ENCODE measurements at places on chromosomes 5 and 9. TPM values are rescaled to one million over a fixed set of nuclear protein-coding genes. Genes with fewer than 3 reads are reported as not detected.
A peak's percentile ranks its signal among the peaks of the same experiment; 100 is the strongest.

Gene DNAJC18
- total RNA-seq: 9.6 TPM

Gene AQP7
- 0.58 TPM for total RNA-seq

Gene ACTBL2
- not detected for total RNA-seq

Gene PCDHB16
- 0.60 TPM for total RNA-seq

Gene BSPRY
- 0.13 TPM for total RNA-seq

Gene HDAC3
- total RNA-seq: 84.0 TPM

Gene DOCK2
- total RNA-seq: not detected

Gene BAAT
- 0.71 TPM for total RNA-seq

DNA sequence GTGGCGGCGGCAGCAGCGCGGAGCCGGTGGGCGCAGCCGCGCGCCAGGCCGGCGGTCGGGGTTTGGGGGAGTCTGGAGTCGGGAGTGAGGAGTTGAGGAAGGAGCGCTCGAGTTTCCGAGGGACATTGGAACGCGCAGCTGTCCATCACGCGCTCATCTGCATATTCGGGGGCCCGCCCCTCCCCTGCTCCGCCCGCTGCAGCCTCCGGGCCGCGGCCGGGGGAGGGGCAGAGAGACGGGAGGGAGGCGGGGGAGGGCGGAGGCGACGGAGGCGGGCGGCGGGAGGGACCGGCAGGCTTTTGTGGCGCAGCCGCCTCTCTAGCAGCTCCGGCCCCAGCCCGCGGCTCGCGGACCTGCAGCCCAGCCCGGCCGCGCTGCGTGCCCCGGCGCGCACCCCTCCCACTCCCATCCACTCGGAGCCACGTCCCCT is at the start of gene IRX2:
IRX2 (minus strand) TSS at position 86 of the 430 bp plus-strand sequence. CDS start 264 bp downstream, outside the sequence.
- H3K4me3 ChIP-seq: no peak within 1 kb of the TSS
- H3K36me3 ChIP-seq: no peaks in the 10 kb centered on the region
- peaks cover 17% of the 10 kb centered on the region for H3K27me3 ChIP-seq
- DNase-seq: no peak
- H3K27ac ChIP-seq: no peak within 1 kb of the TSS
- H3K4me1 ChIP-seq: no peaks in the 10 kb centered on the region

- no peaks in the 10 kb centered on the region for H3K4me1 ChIP-seq
- DNase-seq: no peak
- no peak overlapping the region for H3K27ac ChIP-seq
- H3K4me3 ChIP-seq: no peak overlapping the region
These were observed 87.1 kb downstream of the ANXA2R start for GRCh38 chr5:42953041-42953440.

- peak within 1 kb of the TSS; percentile 26 for H3K4me3 ChIP-seq
- peak; percentile 32 for DNase-seq
- no peaks in the 10 kb centered on the region for H3K4me1 ChIP-seq
- H3K27ac ChIP-seq: no peak within 1 kb of the TSS
- no peaks in the 10 kb centered on the region for H3K27me3 ChIP-seq
These were observed at the start of gene GPX8 for GRCh38 chr5:55159763-55160492. GPX8 (plus strand) TSS chr5:55160171; CDS start chr5:55160193, 22 bp downstream.

- no peak overlapping the region for H3K27ac ChIP-seq
- DNase-seq: no peak
- H3K4me1 ChIP-seq: peaks cover 2% of the 10 kb centered on the region
- no peaks in the 10 kb centered on the region for H3K36me3 ChIP-seq
- peaks cover 1% of the 10 kb centered on the region for H3K27me3 ChIP-seq
- H3K4me3 ChIP-seq: no peak overlapping the region
These were observed 30.0 kb upstream of the FGD3 start for GRCh38 chr9:92917176-92917800.

- H3K36me3 ChIP-seq: no peaks in the 10 kb centered on the region
- no peaks in the 10 kb centered on the region for H3K27me3 ChIP-seq
- no peak for DNase-seq
- no peak overlapping the region for H3K27ac ChIP-seq
- no peak overlapping the region for H3K4me3 ChIP-seq
These were observed 521.0 kb upstream of the CHD1 start for GRCh38 chr5:99449786-99450185.

DNA sequence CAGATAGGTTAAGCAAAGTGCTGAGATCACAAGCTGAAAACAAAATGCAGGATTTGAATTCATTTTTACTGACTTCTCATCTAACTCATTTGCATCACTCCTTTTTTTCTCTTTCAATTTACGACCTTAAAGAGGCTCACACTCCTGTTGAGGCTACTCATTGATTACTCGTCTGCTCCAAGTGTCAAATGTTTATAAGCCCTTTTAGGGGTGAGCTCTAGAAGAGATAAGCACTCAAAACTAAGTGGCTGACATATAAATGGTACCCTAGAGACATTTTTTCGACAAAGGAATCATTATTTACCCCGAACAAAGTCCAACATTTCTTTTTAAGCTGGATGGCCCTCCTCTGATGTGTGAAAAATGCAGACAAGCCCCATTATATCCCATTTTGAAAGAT is 483.1 kb downstream of the MAT2B start:
- peak; percentile 1 for DNase-seq
- H3K4me3 ChIP-seq: no peak overlapping the region
- H3K36me3 ChIP-seq: no peaks in the 10 kb centered on the region
- no peak overlapping the region for H3K27ac ChIP-seq
- no peaks in the 10 kb centered on the region for H3K27me3 ChIP-seq

- DNase-seq: no peak
- no peak overlapping the region for H3K4me3 ChIP-seq
- H3K27ac ChIP-seq: no peak overlapping the region
- H3K36me3 ChIP-seq: no peaks in the 10 kb centered on the region
- H3K4me1 ChIP-seq: peaks cover 20% of the 10 kb centered on the region
These were observed 9.6 kb downstream of the NCS1 start for GRCh38 chr9:130181678-130182380.

- no peak for DNase-seq
- H3K4me3 ChIP-seq: no peak overlapping the region
- H3K36me3 ChIP-seq: no peaks in the 10 kb centered on the region
- no peaks in the 10 kb centered on the region for H3K27me3 ChIP-seq
- H3K27ac ChIP-seq: no peak overlapping the region
These were observed 358.9 kb downstream of the ARRDC3 start for GRCh38 chr5:91024206-91024605.

DNA sequence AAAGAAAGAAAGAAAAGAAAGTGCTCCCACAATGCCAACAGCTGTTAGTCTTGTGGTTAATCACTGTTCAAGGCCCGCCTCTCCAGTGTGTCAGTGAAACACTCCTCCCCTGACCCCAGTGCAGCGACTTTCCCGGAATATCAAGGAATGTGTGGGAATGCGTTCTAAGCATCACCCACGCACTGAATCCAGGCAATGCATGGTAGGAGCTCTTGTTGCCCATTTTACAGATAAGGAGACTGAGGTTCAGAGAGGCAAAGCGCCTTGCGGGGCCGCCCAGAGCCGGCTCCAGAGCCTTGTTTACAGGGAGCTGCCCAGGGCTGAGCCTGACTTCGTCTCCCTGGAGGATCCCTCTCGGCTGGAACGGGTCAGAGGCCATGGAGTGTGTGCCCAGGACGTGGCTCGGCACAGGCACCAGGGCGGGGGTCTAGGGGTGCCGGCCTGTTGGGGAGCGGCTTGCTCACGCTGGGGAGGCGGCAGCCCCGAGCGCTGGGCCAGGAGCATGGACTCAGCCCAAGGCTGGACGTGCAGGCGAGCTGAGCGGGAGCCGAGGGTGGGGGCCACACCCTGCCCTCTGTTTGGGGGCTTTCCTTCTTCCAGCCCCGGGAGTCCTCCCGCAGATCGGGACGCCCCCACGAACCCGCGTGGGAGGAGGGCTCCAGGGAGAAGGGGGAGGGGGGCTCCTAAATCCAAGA is 823 bp downstream of the ST6GALNAC6 start:
- H3K36me3 ChIP-seq: peaks cover 18% of the 10 kb centered on the region
- H3K4me3 ChIP-seq: peak overlapping the region; percentile 95
- H3K4me1 ChIP-seq: peaks cover 56% of the 10 kb centered on the region
- DNase-seq: peak; percentile 50

DNA sequence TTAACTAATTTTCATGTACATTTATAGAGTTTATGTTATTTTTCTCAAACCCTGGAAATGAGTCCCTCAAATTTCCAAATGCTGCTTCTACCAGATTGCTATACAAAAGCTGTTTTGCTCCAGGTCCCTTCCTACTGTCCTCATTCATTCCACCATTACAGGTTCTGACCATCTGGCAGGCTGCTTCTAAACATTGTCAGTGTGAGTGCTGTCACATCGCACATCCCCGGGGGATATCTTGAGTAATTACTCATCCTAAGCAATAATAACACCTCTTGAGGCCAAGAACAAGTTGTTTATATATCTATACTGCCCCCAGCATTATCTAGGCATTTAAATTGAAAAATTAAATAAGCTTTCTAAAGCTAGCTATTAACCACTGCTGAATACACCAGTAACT is 1675.3 kb upstream of the CDH6 start:
- H3K27me3 ChIP-seq: no peaks in the 10 kb centered on the region
- H3K4me3 ChIP-seq: no peak overlapping the region
- no peaks in the 10 kb centered on the region for H3K36me3 ChIP-seq

DNA sequence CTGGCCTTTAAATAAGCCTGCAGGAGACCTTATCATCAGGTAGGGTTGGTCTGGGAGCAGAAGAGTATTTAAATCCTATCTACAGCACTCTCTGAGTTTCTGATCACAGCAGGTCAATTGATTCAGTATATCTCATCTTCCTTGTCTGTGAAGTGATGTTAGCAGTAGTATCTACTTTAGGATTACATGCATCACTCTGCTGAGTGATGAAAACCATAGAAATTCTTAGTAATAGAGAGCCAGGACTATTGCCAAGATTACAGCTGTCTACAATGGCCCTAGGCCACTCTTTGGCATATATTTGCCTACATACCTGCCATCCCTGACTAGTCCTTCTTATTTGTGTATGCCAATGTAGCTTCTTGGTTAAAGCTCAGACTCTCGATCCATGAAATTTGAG is 183.8 kb downstream of the ASTN2 start:
- peaks cover 1% of the 10 kb centered on the region for H3K27me3 ChIP-seq
- H3K27ac ChIP-seq: no peak overlapping the region
- H3K4me3 ChIP-seq: no peak overlapping the region

GRCh38 chr5:40716000-40716399 is 36.3 kb downstream of the PTGER4 start:
- H3K4me1 ChIP-seq: peaks cover 16% of the 10 kb centered on the region
- DNase-seq: no peak
- H3K27ac ChIP-seq: no peak overlapping the region
- no peak overlapping the region for H3K4me3 ChIP-seq
- peaks cover 5% of the 10 kb centered on the region for H3K36me3 ChIP-seq
- no peaks in the 10 kb centered on the region for H3K27me3 ChIP-seq

- H3K27me3 ChIP-seq: no peaks in the 10 kb centered on the region
- DNase-seq: peak; percentile 49
- H3K4me3 ChIP-seq: no peak overlapping the region
- no peaks in the 10 kb centered on the region for H3K36me3 ChIP-seq
- peaks cover 63% of the 10 kb centered on the region for H3K4me1 ChIP-seq
These were observed 36.0 kb downstream of the RCL1 start for GRCh38 chr9:4828761-4829160.

DNA sequence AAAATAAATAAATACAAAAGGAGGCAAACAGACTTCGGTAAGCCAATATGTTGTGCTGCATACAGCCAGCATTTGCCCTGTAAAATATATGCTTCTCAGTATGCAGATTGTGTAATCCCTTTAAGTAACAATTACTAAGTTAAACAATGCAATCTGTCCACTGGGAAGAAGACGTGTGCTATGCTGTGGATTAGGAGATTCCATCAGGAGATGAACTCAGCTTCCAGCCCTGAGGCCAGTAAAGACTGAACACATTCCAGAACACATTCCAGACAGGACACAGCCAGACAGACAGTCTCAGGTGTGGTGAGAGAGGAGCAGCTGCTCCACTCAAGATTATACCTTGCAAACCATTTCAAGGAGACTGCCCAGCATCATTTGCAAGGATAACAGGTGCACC is 97.8 kb downstream of the MPDZ start:
- no peaks in the 10 kb centered on the region for H3K36me3 ChIP-seq
- H3K4me3 ChIP-seq: no peak overlapping the region
- peaks cover 7% of the 10 kb centered on the region for H3K4me1 ChIP-seq
- H3K27me3 ChIP-seq: no peaks in the 10 kb centered on the region
- H3K27ac ChIP-seq: no peak overlapping the region

GRCh38 chr5:14440582-14441431 is 140.8 kb upstream of the OTULINL start:
- no peak overlapping the region for H3K4me3 ChIP-seq
- no peak overlapping the region for H3K27ac ChIP-seq
- H3K36me3 ChIP-seq: peaks cover 34% of the 10 kb centered on the region

- H3K4me3 ChIP-seq: no peak overlapping the region
- H3K27ac ChIP-seq: no peak overlapping the region
- no peaks in the 10 kb centered on the region for H3K4me1 ChIP-seq
These were observed 602.7 kb upstream of the ZNF608 start for GRCh38 chr5:125348936-125349831.

GRCh38 chr9:98456156-98456613 is 200.7 kb upstream of the TBC1D2 start:
- no peak for DNase-seq
- no peaks in the 10 kb centered on the region for H3K36me3 ChIP-seq
- H3K27me3 ChIP-seq: no peaks in the 10 kb centered on the region
- no peaks in the 10 kb centered on the region for H3K4me1 ChIP-seq
- no peak overlapping the region for H3K4me3 ChIP-seq
